Glomerular endothelial cell (primary cell): ENCODE measurements at places on chromosomes 6 and 20. TPM values are rescaled to one million over a fixed set of nuclear protein-coding genes. Genes with fewer than 3 reads are reported as not detected.

DNA sequence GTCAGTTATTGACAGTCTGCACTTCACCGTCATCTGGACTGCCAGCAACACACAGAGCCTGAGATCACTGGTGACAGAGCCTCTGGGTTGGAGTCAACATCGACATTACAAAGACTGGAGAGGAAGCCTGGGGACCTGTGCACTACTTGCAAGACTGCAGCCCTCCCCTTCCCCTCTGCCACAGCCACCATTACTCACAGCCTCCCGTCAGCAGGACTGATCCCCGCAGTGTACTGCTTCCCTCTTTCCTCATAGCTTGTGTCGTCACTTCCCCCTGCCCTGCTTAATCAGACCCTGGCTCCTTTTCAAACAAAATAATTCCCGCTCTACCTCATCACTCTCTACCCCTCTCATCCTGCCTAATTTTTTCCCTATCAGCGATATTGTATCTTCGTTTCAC, 235.5 kb upstream of the KCNQ5 start:
- no peak for DNase-seq

DNA sequence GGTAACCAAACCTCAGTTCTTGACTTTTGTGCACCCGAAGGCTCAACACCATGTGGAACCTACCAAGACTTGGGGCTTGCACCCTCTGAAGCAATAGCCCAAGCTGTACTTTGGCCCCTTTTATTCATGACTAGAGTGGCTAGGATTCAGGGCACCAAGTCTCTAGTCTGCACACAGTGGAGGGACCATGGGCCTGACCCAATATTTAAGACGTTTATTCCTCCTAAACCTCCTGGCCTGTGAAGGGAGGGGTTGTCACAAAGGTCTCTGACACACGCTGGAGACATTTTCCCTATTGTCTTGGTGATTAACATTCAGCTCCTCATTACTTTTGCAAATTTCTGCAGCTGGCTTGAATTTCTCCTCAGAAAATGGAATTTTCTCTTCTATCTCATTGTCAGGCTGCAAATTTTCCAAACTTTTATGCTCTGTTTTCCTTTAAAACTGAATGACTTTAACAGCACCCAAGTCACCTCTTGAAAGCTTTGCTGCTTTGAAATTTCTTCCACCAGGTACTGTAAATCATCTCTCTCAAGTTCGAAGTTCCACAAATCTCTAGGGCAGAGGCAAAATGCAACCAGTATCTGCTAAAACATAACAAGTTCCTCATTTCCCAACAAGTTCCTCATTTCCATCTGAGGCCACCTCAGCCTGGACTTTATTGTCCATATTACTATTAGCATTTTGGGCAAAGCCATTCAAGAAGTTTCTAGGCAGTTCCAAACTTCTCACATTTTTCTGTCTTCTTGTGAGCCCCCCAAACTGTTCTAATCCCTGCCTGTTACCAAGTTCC, 481.4 kb upstream of the BTBD3 start:
- no peak for DNase-seq

NKAPL gene
- 0.99 and 2.8 TPM in 2 replicates for total RNA-seq

GRCh38 chr6:70563530-70563929, 3.2 kb upstream of the SDHAF4 start:
- DNase-seq = no peak

DNA sequence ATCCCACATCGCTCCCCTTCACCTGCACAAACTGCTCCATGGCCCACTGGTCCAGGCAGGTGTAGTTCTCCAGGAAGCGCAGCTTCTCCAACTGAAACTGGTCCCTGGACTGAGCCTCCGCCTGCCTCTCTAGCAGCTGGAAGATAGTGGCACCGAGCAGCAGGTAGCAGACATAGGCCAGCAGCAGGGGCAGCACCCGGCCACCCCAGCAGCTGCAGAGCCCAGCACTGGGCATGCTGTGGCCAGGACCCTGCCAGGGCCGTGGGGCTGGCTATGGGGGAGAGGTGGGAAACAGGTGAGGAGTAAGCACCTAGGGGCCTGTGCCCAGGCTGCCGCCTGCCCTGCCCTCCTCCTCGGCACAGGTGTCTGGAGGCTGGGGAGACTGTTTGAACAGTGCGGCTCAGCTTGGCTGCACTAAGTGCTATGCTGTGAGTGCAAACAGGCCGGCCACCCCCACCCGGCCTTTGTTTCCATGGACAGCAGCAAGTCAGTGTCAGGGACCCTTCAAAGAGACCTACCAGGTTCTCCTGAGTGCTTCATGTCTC, at the start of gene KCNK16:
TSS of gene KCNK16 (minus strand) at position 397 of the 545 bp plus-strand sequence. CDS start at position 235, 162 bp downstream.
- DNase-seq = no peak
